AG09309 (cell line): ENCODE measurements at places on chromosomes 3 and 15.

GRCh38 chr3:108554913-108555571 lies 34.2 kb downstream of the CIP2A start:
- DNase-seq, result no peak

GRCh38 chr3:13399603-13400002 lies 20.5 kb downstream of the NUP210 start:
- DNase-seq, result no peak

GRCh38 chr3:114803042-114803695 lies 343.9 kb downstream of the ZBTB20 start:
- no peak for DNase-seq

GRCh38 chr3:172644258-172644657 lies 66.6 kb downstream of the NCEH1 start:
- no peak for DNase-seq

DNA sequence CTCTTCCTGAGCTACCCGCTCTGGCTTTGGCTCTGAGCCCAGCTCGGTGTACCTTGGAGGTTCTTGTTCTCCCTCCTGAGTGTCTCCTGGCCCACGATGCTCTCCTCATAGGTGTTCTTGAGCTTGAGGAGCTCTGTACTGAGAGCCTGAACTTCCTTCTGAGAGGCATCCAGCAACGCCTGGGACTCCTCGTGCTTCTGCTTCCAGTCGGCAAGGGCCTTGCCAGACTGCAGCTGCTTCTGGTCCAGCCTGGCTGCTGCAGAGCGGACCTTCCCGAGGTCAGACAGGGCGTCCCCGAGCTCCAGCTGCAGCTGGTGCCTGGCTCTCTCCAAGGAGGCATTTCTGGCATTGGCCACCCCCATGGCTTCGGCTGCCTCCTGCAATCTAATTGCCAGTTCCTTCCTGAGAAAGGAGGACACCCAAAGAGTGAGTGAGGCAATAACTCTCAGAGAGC lies 99.8 kb downstream of the MYH15 start:
- DNase-seq, result no peak

GRCh38 chr3:3107858-3108257 lies 2.3 kb downstream of the IL5RA start:
- no peak for DNase-seq

GRCh38 chr15:39640665-39641064 lies 59.8 kb downstream of the THBS1 start:
- DNase-seq, result no peak

GRCh38 chr15:92306663-92307062 lies 87.0 kb upstream of the ST8SIA2 start:
- no peak for DNase-seq

- DNase-seq, result no peak
Observed at GRCh38 chr3:63042833-63043232, 167.6 kb upstream of the CADPS start.

- no peak for DNase-seq
Observed at GRCh38 chr3:189305412-189305811, 133.6 kb downstream of the TPRG1 start.

DNA sequence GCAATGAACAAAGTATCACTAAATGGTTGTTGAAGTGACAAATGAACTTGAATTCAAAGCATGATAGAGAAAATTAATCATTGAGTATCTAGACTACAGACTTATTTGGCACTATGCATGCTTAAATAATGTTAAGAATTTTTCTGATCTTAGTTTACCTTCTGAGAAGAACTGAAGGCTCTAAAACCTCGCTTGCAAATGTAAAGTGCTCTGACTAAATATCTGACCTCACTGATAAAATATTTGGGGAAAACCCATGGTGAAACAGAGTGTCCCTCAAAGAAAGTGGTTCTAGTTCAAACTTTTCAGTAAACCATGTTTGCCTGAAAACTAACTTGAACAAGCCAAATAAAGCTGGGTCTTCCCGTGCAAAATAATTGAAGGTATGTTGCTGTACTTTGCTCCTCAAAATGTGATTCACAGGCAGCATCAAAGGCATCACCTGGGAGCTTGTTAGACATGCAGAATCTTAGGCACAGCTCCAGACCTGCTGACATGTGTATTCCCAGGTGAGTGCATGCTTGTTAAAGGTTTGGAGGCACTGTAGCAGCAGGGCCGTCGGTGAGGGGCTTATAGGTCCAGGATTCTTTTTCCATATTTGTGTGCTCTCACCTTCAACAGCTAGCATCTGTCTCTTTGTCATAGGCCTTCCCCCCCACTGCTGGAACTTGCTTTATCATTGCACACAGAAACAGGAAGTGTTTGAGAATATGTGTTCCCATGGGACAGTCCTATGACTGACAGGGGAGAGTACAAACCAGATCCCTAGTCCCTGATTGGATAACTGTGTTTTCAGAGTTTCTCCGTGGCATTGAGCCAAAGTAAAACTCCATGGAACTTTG lies 524.2 kb upstream of the LMCD1 start:
- DNase-seq, result no peak

GRCh38 chr3:159904455-159904854 lies 84.2 kb upstream of the IL12A start:
- DNase-seq, result no peak
